ENCODE measurements at places on chromosomes 4 and X.

DNA sequence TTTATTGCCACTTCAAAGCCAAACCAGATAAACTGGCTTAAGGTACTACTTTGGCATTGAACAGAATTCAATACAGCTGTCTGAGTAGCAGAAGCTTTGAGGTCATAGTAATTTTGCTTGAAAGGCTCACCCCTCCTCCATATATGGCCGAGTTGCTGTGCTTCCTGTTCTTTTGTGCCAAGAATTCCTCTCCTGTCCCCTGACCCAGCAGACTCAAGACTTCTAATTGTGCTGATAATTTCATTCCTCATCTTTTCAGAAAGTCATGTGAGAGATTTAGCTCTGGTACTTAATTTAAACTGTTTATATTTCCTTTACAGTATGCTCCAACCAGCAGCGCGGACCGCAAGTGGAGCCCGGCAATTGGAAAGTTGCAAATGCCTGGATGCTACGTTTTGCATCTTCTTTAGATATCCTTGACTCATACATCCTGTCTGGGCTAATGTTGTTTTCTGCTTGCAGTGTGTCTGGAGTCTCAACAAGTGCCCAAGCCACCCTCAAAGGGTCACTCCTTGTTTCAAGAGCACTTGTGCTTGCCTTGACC is 373.4 kb downstream of the PDGFC start:
- DNase-seq: no peak

GRCh38 chrX:133335027-133335426 is 80.3 kb downstream of the GPC4 start:
- no peak for DNase-seq

GRCh38 chr4:101019313-101019712 is 328.0 kb downstream of the PPP3CA start:
- no peak for DNase-seq

- no peak for DNase-seq
Measured at GRCh38 chr4:141462361-141462760, 174.0 kb upstream of the IL15 start.

GRCh38 chr4:26029568-26030131 is 115.6 kb downstream of the SMIM20 start:
- no peak for DNase-seq

DNA sequence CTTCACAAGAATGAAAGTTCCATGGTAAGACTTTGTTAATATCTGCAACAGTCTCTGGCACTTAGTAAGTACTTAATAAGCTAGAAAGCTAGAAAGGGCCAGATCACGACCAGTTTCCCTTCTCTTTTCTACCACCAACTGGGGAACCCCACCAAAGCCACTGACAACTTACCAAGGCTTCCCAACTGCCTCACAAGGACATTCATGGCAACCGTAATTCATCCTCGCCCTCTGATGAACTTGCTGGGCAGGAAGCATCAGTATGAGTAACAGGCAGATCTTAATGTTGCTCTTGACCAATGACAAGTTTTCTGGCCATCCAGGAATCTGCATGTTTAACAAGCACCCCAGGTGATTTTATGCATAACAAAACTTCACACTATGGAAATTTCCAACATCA is 23.2 kb upstream of the ZCCHC13 start:
- DNase-seq: no peak

DNA sequence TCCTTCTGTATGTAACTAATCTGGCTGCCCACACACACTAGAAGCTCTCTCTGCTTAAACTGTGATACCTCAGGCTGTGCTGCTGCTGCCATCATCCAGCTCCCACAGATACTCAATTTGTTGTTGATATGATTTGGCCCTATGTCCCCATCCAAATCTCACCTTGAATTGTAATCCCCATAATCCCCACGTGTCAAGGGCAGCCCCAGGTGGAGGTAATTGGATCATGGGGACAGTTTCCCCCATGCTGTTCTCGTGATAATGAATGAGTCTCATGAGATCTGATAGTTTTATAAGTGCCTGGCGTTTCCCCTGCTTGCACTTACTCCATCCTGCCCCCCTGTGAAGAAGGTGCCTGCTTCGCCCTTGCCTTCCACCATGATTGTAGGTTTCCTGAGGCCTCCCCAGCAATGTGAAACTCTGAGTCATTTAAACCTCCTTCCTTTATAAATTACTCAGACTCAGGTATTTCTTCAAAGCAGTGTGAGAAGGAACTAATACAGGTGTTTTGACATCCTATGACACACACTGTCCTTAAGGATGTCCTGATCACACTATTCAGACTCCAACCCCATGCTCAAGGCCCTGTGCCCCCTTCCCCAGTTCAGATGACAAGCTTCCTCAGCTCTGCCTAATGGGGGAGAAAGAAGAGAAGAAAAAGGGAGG is 2.9 kb upstream of the ATOH1 start:
- no peak for DNase-seq

GRCh38 chr4:184046148-184046547 is 141.0 kb downstream of the STOX2 start:
- DNase-seq: no peak

- no peak for DNase-seq
Measured at GRCh38 chr4:85520765-85521749, 46.1 kb downstream of the ARHGAP24 start.

- DNase-seq: no peak
Measured at GRCh38 chrX:22310779-22311178, 38.1 kb downstream of the CBLL2 start.

DNA sequence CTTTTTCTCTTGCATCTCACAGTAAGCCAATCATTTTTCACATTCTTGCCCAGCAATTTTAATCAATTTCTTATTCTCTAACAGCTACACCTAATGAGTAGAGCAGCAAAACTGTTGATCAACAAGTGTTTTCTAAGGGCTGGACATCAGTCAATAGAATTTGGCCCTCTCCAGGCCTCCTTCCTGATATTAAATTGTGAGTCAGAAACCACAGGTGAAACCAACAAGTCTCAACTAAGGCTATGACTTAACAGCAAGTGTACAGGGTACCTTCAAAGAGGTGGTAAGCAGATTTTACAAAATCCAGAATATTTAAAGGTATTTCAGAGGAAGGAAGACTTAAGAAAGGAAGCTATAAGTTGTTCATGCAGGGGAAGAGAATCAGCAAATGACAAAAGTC is 156.5 kb upstream of the ARHGAP24 start:
- DNase-seq: no peak

DNA sequence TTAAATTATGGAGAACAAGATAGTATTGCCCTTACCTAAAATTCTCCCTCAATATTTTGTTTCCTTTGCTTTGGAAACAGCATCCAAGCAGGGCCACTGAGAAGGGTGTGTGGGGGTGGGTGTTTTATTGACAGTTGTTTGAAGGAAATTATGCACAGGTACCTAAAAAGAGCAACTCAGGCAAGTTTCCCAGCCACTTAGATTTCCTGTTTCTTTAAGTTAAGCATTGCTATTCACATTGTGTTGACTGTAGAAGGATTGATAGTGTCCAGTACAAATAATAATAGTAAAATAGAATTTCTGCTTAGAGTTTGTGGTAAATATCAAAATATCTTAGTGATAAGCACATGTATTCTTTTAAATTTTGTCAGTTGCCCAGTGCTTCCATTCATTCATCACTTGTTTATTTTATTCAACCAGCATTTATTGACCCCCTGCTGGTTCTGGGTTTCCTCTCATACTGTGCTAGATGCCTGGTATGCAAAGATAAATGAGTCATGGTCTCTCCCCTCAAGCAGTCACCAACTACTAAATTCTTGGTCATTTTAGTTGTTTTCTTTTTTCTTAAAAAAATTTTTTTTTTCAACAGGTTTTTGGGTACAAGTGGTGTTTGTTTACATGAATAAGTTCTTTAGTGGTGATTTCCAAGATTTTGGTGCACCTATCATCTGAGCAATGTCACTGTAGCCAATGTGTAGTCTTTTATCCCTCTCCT is 50.0 kb downstream of the GALNT7 start:
- DNase-seq: no peak

GRCh38 chrX:145715641-145716138 is 101.9 kb upstream of the SLITRK2 start:
- no peak for DNase-seq

GRCh38 chr4:165563851-165564250 is 185.0 kb downstream of the CPE start:
- no peak for DNase-seq
